Right kidney (tissue), 9 donors: ENCODE measurements at places on chromosomes 12 and 14.

GRCh38 chr12:71397433-71397954 is 42.1 kb upstream of the LGR5 start:
- DNase-seq = no peak

GRCh38 chr12:124730455-124730932 is 133.2 kb downstream of the SCARB1 start:
- no peak for DNase-seq

GRCh38 chr14:56414236-56414635 is 165.4 kb upstream of the TMEM260 start:
- no peak for DNase-seq

- DNase-seq = no peak
Measured at GRCh38 chr12:54991991-54992375, 7.4 kb upstream of the TESPA1 start.

- DNase-seq = no peak
Measured at GRCh38 chr12:130145731-130146130, 16.5 kb upstream of the FZD10 start.

DNA sequence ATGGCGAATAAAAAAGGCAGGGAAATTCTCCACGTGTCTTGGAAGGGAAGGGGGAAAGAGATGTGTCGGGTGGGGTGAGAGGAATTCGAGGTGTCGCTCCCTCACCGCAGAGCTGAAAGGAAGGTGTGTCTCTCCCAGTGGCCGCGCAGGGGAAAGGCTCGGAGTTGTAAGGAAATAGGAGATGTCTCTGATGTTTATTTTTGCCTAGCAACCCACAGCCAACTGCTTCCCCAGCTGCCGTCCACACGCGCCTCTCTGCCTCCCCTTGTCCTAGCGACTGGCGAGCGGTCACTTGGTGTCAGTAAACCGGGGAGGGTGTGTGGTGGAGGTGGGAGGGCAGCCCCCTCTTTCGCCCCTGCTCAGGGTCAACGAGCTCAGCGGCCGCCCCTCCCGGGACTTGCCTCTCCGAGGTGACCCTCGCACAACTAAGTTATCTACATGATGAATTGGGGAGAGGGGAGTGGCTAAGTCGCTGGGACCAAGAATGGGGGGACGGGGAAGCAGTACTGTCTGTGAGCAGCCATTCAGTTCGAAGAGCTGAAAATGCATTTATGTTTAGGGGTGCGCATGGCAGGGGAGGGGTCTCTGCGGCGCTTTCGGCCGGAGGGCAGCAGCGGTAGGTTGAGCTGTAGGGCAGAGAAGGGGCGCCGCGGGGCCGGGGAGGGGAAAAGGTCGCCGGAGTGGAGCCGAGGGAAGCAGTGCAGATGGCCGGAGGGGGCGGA is 585 bp upstream of the DYRK2 start:
- peak; percentile 94 for DNase-seq

GRCh38 chr14:24274101-24274543 is 2.7 kb upstream of the RABGGTA start:
- DNase-seq = no peak

DNA sequence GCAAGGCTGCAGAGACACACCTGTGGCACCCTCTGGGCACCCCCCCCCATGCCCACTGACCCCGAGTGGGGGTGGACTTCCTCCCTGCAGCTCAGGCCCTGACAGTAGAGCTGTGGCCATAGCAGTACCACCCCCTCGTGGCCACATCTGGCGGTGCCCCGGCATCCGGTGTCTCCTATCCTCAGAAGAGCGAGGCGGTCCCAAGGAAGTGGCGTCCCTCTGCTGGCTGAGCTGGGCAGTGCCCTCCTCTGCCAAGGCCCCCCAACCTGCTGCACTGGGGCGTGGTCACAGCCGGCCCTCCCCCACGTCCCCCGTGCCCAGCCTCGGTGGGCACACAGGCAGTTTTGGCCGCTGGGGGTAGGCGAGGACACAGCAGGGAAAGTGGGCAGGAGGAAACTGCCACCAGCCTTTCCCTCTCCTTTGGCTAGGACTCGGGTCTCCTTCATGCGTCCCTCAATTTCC is 6.0 kb upstream of the SLC6A12 start:
- peak; percentile 58 for DNase-seq

DNA sequence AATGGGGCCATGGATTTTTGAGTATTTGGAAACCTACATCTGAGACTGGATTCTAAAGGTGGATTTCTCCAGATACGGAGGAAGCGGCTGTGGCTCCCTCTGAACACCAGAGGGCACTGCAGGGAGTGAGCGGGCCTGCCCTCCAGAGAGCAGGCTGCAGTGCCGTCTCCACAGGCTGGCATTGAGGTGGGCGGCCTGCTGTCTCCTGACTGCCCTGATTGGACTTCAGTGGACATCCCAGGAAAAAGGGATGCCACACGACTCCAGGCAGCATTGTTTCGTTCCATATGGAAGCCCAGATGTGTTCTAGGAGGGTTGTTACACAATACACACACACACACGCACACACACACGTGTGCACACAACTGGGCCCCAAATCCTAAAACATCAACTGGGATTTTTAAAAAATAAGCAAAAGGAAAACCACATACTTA is 20.9 kb upstream of the ANO2 start:
- DNase-seq = peak; percentile 48

GRCh38 chr12:49097381-49097780 is 2.8 kb upstream of the DHH start:
- no peak for DNase-seq

DNA sequence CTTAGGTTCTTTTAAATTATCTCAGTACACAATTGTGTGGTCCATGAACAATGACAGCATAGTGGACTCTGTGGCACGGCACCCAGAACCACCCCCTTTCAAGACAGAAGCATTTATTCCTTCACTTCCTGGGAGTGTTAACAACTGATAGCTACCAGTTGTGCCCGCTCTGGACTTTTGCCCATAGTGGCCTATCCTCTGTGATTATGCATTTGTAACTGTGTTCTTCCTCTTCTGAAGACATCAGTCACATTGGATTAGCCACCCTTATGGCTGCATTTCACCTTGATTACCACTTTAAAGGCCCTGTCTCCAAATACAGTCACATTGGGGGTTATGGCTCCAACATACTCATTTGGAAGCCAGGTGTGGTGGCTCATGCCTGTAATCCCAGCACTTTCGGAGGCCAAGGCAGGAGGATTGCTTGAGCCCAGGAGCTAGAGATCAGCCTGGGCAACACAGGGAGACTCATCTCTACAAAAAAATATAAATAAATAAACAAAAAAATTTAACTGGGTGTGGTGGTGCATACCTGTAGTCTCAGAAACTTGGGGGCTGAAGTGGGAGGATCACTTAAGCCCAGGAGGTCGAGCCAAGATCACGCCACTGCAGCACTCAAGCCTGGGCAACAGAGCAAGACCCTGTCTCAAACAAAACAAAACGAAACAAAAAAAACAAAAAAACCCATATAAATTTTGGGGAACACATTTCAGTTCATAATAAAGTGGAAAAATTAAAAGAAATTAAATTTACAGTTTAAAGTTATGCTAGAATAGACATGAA is 27.6 kb upstream of the PHC1 start:
- no peak for DNase-seq
